ENCODE measurements at places on chromosomes 6 and 20. TPM values are rescaled to one million over a fixed set of nuclear protein-coding genes. Genes with fewer than 3 reads are reported as not detected.

GRCh38 chr6:115783402-115784061 is 277.2 kb downstream of the FRK start:
- DNase-seq = no peak

- no peak for DNase-seq
Measured at GRCh38 chr6:44537306-44538049, 150.0 kb downstream of the CDC5L start.

Gene SSTR4
- total RNA-seq = not detected

DNA sequence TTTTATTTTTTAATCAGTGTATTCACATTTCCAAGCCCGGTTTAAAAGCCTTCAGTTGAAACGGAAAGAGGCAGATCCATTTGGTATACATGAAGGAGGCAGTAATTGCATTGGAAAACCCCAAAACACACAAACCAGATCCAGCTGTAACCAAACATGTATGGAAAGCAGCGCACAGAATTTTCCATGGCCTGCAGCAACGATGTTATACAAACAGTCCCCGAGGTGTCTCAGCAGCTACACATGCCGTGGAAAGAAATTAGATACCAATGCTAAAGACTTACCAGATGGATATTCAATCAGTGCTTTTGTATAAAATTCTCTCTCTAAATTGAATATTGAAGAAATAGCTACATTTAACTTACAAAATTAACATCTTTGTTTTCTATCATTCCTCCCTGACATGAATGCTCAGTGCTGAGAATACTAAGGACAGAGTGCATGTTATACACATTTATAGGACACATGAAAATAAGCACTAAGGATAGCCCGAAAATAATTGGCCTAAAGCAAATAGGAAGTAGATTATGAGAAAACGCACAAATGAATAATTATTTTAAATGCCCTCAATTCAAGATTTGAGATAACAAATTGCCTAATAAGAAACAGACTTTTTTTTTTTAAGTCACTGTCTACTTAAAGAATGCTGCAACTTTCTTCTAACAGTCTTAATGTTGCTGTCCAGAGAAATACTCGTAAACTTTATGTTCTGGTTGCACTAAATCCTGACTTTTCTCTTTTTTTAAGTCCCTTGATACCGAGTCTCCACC is 713.1 kb downstream of the HDGFL1 start:
- DNase-seq = no peak

GRCh38 chr6:129774697-129775447 is 64.9 kb upstream of the ARHGAP18 start:
- DNase-seq = peak; percentile 66

GRCh38 chr20:52483382-52483781 is 291.8 kb upstream of the ZFP64 start:
- no peak for DNase-seq

DNA sequence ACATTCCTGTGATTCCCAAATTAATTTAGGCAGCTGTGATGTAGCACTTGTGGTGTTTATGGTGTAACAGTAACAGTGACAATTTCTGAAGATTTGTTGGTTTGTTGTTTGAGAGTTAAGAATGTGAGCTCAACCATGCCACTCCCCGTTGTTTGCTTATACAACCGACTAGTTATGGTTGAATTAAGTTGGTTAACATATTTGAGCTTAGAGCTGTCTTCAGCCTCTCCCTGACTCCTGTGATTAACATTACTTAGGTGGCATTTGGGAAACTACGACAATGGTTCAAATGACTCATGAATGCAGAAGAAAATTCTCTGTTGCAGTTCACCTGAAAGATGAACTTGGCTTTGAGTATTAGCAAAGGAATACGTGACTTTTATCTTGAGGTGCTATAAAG is 35.9 kb upstream of the PRL start:
- DNase-seq = no peak

Gene ADTRP
- 0.31 TPM for total RNA-seq
